Hematopoietic multipotent progenitor cell treated with erythropoietin and hydrocortisone succinate and interleukin-3 and kit ligand, for 17 days (in vitro differentiated cells): ENCODE measurements at places on chromosomes 12 and 14.

DNA sequence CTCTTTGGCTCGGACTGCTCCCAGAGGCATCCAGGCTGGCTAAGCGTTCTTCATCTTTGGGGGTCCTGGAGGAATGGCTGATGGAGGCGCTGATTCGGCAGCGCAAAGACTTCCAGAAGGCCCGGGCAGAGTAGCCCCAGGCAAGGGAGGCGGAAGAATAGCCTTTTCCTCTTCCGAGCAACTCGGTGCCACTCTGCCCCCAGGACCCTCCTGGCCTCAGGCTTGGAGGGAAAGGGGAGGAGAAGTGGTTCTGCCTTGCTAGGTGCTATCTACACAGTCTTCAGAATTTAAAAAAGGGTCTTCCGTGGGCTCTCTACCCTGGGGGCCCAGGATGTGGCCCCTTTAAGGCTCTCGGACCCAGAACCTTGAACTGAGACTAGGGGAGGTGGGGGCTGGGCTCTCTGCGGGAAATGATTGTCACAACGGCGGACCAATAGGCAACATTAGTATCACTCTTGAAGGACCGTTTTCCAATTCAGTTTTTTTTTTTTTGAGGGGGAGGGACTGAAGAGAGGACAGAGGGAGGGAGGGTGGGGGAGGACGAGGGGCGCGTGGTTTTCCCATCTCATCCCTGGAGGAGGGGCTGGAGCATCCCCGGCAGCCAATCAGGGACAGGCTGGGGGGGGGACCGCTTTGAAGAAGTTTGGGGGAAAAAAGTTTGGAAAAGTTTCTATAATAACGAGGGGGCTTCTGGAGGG is at the start of gene NFATC4:
NFATC4 (plus strand) TSS at position 671 of the 698 bp plus-strand sequence. CDS start 157 bp downstream, outside the sequence.
- no peak for DNase-seq

- DNase-seq, result no peak
Measured at GRCh38 chr14:72610096-72610830, 283.6 kb downstream of the DPF3 start.

- DNase-seq, result no peak
Measured at GRCh38 chr14:28323951-28324741, 442.4 kb upstream of the FOXG1 start.

DNA sequence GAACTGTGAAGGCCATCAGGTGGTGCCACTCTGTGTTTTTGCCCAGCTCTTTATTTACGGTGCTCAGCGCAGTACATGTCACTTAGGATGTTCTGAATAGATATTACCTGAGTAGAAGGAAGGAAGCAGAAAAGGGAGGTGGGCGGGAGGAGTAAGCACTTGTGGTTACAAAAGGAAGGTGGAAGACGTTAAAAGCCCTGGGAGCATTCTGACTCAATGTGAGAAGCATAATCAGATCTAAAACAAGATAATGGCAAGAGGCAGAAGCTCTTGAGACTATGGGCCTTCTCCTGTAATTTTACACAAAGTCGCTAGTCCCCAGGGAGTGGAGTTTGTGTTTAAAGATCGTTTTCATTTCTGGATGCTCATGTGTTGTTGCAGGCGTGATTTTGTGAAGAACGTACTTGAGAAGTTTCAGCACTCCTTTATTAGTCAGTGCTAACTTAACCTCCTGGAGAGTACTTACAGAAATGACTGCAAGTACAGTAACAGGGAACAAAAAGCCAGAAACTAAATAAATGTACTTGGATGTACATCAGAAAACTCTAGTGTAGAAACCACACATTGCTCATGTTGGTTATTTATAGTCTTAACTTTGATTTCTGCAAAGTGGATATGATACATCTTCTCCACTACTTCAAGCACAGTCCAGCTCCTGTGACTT is 1523.5 kb downstream of the AACS start:
- no peak for DNase-seq

- DNase-seq, result no peak
Measured at GRCh38 chr12:69476276-69477017, 6.3 kb downstream of the FRS2 start.
